ENCODE measurements at places on chromosomes 1 and 21. TPM values are rescaled to one million over a fixed set of nuclear protein-coding genes. Genes with fewer than 3 reads are reported as not detected.

LCE1D gene
- not detected for total RNA-seq

CHIA gene
- not detected for total RNA-seq

SLC35F3 gene
- total RNA-seq = not detected

GJA4 gene
- total RNA-seq = 0.11 TPM

KLHDC8A gene
- not detected for total RNA-seq

CAMK2N1 gene
- total RNA-seq = 0.65 TPM

All from articular chondrocyte of knee joint (primary cell).